ENCODE measurements at places on chromosomes 7 and 10.
A peak's percentile ranks its signal among the peaks of the same experiment; 100 is the strongest.

- DNase-seq: no peak
Observed at GRCh38 chr7:35619863-35620262, 75.1 kb downstream of the HERPUD2 start.

GRCh38 chr10:4254101-4254994 lies 469.3 kb upstream of the KLF6 start:
- DNase-seq: no peak

DNA sequence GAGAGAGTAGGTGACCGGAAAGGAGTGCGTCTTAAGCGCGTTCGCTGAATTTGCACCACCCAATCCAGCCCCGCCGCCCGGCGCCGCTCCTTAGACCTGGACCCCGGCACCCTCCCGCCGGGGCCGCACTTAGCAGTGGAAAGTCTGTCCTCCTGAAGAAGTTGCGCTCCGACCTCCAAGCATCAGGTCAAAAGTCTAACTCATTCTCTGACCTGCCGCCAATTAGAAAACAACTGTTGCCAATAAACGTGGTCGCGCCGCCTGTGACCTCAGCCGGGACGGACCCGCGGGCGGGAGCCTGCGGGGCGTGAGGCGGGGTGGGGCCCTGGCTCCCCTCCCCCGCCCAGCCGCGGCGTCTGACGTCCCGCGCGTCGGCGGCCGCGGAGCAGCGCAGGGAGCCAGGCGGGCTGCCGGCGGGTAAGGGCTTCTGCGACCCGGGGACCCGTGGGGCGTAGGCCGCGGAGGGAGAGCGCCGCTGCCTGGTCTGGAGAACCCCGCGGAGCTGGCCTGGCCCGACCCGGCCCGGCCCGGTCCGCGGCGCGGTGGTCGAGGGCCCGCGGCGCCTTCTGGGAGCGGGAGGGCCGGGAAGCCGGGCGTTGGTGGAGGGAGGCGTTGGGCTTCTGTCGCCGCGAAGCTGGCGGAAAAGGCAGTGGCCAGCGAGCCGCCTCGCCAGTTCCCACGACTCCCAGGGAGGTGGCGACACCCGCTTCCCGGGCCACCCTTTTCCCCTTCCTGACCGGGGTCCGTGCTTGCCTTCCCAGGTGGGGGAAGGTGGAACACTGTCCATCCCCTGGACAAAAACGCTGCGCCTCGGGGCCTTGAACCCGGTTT lies at the start of gene BCAP29:
BCAP29 (plus strand) TSS at position 362 of the 831 bp plus-strand sequence. CDS start 527 bp downstream, outside the sequence.
- peak; percentile 24 for DNase-seq

- DNase-seq: no peak
Observed at GRCh38 chr7:79298145-79298760, 155.2 kb downstream of the MAGI2 start.

GRCh38 chr7:148222721-148223120 lies 367.8 kb upstream of the C7orf33 start:
- no peak for DNase-seq

DNA sequence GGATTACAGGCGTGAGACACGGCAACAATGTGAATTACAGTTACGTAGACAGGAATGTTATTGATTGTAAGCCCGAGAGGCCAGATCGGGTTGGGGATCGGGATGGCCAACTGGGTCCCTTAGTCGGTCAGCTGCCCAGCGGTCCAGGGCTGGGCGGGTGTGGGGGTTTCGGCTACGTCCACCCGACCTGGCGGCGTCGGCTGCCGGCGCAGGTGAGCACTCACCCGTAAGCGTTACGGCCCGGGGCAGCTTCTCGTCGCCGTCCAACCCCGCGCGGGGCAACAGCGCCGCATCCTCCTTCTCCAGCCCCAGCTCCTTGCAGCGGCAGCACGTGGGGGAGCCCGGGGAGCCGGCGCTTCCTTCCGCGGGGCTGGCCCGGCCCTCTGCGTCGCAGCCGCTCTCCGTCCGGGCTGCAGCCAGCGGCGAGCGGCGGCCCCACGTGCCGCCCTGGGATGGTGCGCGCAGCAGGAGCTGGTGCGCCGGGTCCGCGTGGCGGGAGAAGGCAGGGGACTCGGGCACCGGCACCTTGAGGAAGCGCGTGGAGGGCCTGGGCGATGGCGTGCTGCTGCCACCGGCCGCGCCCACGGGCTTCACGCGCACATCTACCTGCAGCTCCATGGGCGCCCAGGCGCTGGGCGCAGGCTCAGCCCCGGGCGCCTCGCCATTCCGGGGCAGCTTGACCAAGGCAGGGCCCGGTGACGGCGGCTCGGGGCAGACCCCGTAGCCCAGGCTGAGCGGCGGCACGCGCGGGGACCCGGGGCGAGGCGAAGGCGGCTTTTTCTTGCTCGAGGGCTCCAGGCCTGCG lies 609 bp downstream of the KLRG2 start:
- no peak for DNase-seq

GRCh38 chr10:31587691-31588090 lies 268.7 kb downstream of the ZEB1 start:
- DNase-seq: no peak

- no peak for DNase-seq
Observed at GRCh38 chr7:28107960-28108359, 72.6 kb downstream of the JAZF1 start.

DNA sequence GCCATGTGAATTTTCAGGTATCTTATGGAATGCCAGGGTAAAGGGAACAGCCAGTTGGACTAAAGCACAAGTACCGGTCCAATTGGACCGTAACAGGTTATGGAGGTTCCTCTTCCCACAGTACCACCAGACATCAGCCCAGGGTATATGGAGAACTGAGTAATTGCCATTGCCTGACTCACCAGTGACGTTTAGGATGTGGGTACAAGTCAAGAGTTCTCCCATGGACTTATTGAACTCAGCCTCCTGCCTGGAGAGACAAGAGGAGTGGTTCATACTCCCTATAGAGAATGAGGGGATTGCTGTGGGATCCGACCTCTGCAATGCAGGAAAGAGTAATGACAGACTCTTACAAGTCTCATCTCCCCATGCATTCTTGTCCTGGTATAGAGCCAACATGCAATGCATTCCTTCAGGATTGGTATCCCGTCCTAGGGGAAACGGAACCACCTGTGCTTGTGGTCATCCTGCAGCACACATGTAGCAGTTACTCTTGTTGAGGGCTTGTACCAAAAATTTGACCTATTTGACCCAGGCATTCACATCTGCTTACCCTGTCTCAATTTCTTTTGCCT lies 30.7 kb upstream of the ELOVL3 start:
- no peak for DNase-seq

DNA sequence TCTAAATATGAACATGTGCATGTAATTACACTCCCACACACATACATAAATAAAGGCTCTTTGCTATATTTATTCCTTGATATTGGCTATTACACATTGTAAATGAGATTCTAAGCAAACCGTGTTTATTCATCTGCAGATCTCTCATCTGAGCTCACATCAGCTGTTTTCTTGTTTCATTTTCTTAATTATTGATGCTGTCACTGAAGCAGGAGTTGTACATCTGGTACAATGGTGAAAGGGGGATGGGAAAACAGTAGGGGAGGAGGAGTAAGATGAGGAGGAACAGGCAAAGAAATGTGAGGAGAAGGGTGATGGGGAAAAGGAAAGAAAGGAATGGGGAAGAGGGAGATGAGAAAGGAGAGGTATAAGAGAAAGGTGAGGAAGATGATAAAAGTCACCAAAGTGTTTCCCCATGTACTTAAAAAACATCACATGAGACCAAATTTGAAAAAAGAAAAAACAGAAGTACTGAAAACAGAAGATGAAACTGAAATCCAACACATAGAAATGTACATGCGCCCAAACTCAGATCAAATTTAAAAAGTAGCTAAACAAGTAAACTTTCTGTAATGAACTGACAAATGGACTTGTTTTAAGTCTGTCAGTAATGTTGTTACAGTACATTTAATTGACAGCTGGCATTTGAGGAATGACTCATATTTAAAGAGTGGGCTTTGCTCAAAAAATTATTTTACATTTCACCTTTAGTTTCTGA lies 472.2 kb downstream of the ARL4A start:
- no peak for DNase-seq

DNA sequence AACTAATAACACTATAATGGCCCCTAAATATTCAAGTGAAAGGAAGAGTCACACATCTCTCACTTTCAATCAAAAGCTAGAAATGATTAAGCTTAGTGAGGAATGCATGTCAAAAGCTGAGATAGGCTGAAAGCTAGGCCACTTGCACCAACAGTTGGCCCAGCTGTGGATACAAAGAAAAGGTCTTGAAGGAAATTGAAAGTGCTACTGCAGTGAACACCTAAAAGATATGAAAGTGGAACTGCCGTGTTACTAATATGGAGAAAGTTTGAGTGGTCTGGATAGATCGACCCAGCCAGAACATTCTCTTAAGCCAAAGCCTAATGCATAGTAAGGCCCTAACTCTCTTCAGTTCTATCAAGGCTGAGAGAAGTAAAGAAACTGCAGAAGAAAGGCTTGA lies 12.1 kb upstream of the SNX13 start:
- no peak for DNase-seq

GRCh38 chr7:135801045-135801693 lies 52.6 kb upstream of the FAM180A start:
- no peak for DNase-seq

- DNase-seq: no peak
Observed at GRCh38 chr10:107391901-107392300, 227.4 kb upstream of the SORCS1 start.

- no peak for DNase-seq
Observed at GRCh38 chr7:26083113-26083512, 68.9 kb upstream of the NFE2L3 start.

DNA sequence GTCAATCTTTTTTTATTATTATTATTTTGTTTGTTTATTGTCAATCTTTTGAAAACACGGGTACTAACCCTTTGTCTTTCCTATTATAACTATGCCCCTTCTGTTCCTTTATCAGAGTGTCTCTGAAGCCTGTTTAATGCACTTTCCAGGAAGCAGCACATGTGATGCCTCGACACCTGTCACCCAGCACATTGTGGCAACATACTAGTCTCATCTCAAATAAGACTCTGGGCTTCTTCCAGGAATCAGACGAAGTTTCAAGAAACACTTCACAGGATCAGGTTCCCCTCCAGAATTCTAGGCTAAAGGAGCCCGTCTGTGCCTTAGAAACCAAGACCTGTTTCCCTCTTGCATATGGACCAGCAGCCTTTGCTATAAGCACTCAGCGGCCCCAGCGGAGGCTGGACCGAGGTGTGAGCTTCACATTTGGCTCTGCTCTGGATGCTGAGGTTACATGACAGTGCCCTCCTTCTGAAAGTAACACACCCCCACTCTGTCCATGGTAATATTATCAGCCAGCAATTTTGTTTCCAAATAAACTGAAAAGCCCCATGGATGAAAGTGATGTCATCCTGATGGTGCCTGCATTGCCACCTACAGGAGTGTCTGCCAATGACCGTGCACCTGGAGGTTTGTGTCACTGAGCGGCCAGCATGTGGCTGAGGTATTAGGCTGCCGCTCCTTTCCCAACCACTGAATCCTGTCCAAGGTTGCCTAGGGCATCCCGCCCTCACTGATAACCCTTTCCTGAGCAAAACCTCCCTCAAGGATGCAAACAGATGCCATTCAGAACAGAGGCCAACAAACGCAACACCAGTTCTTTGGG lies 38.1 kb downstream of the MKI67 start:
- no peak for DNase-seq

GRCh38 chr10:115937768-115938056 lies 335.3 kb downstream of the GFRA1 start:
- no peak for DNase-seq

DNA sequence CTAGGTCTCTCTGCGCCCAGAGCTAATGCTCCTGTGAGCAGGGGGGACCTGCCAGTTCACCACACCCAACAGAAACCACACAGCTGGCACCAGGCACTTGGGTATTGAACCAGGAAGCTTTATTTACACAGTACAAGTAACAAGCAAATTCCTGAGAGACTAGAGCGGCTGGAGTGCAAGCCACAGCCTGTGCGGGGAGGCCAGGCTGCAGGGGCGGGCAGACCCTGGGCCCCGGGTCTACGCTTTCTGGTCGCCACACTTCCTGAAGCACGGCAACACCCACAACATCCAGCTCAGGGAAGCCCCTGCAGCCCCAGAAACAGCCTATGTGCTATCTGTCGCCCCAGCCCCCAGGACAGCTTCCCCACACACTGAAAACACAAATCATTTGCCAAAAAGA lies 125.0 kb downstream of the FAM53B start:
- no peak for DNase-seq

DNA sequence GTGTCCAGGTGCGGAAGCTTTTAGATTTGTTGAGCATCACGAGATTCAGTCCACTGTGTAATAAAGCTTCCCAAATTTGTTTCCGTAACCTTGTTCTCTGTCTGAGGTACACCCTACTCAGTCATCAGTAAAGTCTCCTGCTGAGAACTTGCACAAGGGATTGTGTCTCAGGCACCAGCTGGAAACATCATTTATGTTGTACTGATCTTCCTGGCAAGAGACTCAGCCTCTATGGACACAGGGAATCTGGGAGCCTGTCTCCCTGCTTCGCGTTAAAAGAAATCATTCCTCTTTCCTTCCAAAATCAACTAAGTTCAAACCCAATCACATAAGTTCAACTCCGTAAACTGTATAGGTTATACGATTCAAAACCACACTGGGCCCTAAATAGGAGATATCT lies 336.8 kb downstream of the GPR37 start:
- DNase-seq: no peak

DNA sequence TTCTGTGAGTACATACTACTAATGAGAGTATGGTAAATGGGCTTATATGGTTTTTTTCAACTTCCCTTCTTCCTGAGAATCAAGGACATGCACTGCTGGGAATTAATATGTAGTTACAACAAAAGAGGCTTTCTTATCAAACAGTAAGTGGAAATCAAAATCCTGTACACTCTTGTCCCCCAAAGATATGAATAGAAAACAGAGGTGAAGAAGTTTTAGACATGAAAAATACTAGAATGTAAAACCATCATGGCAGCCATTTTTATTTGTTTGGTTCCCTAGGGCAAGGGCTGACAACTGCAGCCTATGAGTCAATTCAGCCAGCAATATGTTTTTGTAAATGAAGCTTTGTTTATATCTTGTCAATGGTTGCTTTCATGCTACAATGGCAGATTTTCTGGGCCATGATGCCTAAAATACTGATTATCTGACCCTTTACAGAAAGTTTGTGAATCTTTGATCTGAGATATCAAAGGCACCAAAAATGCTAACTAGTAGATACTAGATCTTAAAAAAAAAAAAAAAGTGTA lies 422.4 kb downstream of the PARD3 start:
- no peak for DNase-seq

DNA sequence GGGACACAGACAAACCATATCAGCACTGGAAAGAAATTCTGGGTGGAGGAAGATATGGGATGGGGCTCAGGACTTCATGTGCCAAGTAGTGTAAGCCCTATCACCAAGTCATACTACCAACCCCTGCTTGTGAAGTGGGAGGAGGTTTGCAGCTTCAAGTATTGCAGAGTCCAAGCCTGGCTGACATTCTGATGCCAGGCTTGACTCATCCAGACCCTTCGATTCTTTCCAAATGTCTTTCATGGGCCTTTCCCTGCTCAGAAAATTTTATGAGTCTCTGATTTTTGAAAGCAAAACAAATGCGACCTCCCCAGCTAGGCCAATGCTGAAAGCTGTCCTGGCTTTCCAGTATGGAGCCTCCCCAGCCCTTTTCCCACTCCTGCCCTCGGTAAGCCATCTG lies 45.1 kb upstream of the SMNDC1 start:
- DNase-seq: no peak

Data from activated T-helper 1 cell treated with anti-CD3 and anti-CD28 coated beads, Interleukin-2, amount 50 U/mL, for 16 hours (primary cell).